GM13976 (cell line): ENCODE measurements at places on chromosomes 2 and 18.

GRCh38 chr2:121558329-121558728, 27.6 kb downstream of the RNU4ATAC start:
- DNase-seq: no peak

DNA sequence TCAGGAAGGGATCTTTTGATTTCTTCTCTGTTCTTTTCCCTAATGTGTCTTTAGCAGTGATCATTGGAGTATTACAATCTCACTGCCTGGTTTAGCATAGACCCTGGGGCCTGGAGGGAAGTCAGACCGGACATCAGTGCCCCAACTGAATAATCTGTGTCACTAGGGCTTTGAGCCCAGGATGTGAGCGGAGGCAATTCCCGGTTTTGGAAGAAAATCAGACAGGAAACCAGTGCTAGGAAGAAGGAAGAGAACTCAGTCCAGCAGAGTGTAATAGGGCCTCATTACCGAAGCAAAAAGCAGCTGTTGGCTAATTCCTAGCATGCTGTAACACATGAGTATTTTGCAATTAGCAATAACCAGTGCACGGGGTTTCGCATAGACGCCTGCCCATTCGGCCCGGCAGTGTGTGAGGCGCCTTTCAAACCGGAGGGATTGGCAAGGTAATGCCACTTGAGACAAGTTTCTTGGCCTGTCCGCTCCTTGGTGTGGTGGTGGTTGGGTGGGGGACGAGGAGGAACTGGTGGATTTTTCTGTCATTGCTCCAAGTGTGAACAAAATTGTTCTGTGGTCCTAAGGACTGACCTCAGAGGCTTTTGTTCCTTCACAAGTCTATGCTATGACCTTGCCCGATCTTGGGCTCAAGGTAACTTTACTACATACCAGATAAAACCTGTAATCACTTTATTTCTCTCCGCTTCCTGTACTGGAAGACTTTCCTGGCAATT, 2.8 kb downstream of the FOSL2 start:
- DNase-seq: no peak

GRCh38 chr2:200297989-200298388, 8.5 kb upstream of the SPATS2L start:
- no peak for DNase-seq

DNA sequence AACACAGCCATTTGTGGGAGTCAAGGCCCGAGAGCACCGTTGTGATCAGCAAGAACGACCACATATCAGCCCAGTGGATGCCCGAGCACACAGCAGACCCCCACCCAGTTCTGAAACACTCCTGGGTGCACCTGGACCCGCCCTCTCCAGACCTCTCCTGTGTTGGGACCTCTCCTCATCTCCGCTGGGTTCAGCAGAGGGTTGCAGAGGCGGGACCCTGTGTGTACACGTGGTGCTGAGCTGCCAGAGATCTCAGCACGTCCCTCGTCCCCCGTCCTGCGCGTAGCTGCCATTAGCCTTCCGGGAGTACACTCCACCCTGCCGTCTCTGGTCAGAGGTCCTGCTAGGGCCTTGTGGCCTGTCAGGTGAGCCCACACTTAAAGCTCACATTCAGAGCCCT, 51.7 kb downstream of the ADI1 start:
- DNase-seq: no peak

DNA sequence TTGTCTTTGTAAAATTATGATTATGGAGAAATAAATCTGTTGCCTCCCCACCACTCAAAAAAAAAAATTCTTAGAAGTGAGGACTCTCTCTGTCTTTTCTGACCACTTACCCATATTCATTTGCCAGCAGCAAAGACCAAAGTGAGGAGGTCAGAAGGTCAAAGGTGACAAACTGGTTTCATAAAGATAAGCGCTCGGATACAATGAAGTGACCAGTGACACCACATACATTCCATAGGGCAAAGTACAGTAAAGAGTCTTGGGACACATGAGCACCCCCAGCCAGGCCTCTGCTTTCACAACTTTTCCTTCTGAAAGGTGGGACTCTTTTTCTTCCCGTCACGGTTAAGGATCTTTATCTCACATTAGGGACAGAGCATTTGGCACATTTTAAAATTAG, 75.9 kb upstream of the TCF4 start:
- no peak for DNase-seq

DNA sequence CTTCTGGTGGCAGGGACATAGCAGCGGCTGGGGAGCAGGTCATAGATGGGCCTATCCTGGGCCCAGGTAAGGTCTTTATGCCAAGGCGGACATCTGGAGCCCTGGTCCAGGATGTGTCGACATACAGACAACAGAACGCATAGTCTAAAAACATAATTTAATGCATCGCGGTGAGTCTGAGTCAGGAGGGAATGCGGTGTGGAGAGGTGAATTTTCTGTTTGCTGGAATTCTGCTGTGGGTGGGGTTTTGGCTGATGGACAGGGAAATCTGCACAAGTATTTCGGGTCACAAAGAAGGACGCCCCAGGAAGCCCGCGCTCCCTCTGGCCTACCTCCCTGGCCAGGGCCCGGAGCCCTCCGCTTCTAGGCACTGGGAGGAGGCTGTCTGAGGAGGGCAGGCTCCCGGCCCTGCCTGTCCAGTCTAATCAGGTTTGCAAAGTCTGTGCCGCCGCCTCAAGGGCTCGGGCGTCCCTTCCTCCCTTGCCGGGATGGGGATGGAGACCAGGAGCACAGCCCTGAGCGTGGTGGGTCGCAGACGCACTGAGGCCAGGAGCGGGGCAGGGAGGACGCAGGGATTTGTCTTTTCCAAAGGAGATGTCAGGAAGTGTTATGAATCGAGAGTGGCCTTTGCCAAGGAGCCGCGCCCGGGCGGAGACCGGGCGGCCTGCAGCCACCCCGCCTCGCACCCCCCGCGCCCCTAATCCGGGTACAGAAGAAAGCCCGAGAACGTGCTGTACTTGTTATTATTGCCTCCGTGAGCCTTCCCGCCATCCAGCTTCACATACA, 2.3 kb downstream of the C1QL2 start:
- DNase-seq: no peak

DNA sequence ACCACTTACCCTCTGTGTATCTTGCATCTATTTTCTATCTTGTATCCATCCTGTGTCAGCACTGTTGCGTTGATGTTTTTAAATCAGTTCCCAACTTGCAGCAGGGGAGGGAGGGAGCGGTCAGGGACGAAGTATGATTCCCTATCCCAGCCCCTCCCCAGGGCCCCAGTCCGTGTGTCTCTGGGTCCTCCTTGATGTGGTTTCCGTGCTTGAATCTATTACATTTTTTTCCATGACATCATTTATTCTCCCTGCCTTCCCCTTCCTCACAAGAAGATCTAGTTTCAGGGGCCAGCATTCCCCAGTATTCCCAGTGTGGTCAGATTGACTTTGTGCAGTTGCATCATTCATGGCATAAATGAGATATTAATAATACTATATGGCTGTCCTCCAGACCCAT, 479.3 kb downstream of the PTPRM start:
- DNase-seq: no peak

- DNase-seq: no peak
These were observed 129.8 kb upstream of the EPAS1 start for GRCh38 chr2:46167406-46167805.

GRCh38 chr2:209946539-209946938, 55.9 kb upstream of the RPE start:
- no peak for DNase-seq

- no peak for DNase-seq
These were observed 176.4 kb downstream of the TMEM247 start for GRCh38 chr2:46655551-46656436.

DNA sequence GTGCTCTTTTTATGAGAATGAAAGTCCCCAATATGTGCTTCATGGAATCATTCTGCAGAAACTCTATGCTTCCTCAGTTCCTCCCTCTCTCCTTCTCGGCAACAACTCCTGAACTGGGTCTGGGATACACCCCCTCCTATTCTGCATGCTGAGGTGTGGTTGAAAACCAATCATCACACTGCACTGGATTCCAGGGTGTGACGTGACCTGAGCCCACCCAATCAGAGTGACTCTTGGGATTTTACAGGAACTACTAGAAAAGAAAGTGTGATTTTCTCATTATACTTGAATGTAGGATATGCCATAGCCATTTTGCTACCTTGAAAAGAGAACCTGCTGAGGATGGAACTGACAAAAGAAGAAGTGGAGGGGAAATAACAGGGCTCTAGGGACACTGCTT, 36.3 kb downstream of the ACVR1 start:
- DNase-seq: no peak

DNA sequence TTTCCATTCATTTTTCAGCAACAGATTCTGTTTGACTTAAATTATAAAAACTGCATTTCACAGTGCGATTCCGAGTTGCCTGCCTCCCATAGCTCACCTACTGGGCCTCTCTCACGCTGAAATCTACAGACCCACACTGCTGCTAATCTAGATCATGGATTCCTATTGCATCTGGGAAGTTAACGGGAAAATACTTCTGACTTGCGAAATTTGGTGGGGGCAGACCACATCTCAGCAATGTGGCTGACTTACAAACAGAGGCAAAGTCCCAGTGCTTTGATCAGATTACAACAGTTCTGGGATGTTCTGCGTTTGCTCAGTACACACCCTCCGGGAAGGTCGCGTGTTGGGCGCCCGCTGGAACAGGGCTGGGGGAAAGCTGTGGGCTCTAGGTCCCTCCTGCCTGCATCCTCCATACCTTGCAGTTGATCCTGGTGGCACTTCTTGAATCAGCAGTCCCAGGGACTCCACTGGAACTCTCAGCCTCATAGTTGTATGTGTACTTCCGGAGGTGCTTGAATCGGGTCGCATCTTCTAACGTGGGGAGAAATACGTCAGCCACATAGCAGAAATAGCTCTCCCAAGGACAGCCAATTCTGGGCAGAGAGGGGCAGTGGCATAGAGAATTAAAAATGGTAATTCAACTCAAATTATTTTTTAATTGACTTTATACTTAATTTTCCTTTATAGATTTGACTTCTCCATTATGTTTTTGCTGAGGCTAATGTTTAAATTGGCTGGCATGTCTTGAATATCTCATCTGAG, 1.7 kb downstream of the APOB start:
- no peak for DNase-seq

- peak; percentile 71 for DNase-seq
These were observed at the start of gene ITPRIPL1 for GRCh38 chr2:96325041-96325883. Gene ITPRIPL1, plus strand, starts transcription at chr2:96325317. Its CDS starts 523 bp downstream, at chr2:96325840.

- no peak for DNase-seq
These were observed 166.1 kb downstream of the MTCL1 start for GRCh38 chr18:8871489-8871888.

DNA sequence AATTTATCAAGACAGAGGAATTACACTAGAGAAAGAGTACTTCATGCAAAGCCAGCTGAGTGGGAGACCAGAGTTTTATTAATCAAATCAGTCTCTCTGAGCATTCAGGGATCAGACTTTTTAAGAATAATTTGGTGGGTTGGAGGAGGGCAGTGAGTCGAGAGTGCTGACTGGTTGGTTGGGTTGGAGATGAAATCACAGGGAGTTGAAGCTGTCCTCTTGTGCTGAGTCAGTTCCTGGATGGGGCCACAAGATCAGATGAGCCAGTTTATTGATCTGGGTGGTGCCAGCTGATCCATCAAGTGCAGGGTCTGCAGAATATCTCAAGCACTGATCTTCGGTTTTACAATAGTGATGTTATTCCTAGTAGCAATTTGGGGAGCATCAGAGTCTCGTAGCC, 21.4 kb upstream of the PDCL3 start:
- DNase-seq: no peak

GRCh38 chr2:174868878-174869277, 104.6 kb upstream of the CHRNA1 start:
- DNase-seq: no peak

DNA sequence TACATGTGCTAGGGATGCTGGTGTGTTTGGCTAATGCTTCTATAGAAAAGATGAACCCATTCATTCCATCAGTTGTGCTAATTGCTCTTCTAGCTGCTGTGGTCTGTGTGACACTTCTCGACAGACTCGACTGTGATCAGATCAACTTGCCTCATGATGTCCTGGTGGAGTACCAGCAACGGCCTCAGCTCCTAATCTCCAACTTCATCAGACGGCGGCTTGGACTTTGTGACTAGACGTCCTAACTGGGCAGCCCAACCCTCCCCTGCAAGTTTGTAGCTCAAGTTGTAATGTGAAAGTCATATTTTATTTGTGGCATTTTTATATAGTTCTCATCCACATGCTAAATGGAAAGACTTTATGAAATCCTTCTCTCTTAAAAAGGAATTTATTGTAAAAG, 33.0 kb downstream of the UPP2 start:
- DNase-seq: no peak

DNA sequence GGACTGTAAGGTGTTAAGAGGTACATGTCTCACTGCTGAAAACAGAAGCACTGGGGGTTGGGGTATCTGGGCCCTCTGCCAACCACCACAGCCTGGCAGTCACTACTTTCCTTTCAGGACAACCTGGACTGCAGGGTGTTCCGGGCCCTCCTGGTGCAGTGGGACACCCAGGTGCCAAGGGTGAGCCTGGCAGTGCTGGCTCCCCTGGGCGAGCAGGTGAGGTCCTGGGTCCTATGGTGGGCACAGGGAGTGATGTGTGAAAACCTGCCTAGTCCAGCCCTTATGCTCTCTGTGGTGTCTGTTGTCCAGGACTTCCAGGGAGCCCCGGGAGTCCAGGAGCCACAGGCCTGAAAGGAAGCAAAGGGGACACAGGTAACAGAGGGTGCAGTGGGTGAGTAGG, 40.0 kb downstream of the MARCO start:
- DNase-seq: no peak

- DNase-seq: no peak
These were observed 167.3 kb upstream of the ALKAL2 start for GRCh38 chr2:455015-455705.

DNA sequence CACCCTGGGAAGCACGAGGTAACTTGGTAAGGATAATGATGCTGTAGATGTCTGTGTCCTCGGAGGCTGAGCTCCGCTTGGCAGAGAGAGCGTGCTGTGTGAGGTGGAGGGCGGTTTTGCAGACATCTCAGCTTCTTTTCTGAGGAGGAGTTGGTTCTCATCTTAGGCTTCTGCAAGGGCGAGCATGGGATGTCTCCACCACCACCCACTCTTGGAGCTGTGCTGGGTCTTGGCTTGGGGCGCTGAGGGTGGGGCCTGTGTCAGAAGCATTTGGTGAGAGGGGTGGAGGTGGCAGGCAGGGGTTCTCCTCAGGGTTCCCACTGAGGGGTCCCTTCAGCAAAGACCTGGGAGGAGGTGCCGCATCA, 9.2 kb downstream of the OXER1 start:
- no peak for DNase-seq

- DNase-seq: no peak
These were observed 136.6 kb downstream of the MYCN start for GRCh38 chr2:16076911-16077310.

DNA sequence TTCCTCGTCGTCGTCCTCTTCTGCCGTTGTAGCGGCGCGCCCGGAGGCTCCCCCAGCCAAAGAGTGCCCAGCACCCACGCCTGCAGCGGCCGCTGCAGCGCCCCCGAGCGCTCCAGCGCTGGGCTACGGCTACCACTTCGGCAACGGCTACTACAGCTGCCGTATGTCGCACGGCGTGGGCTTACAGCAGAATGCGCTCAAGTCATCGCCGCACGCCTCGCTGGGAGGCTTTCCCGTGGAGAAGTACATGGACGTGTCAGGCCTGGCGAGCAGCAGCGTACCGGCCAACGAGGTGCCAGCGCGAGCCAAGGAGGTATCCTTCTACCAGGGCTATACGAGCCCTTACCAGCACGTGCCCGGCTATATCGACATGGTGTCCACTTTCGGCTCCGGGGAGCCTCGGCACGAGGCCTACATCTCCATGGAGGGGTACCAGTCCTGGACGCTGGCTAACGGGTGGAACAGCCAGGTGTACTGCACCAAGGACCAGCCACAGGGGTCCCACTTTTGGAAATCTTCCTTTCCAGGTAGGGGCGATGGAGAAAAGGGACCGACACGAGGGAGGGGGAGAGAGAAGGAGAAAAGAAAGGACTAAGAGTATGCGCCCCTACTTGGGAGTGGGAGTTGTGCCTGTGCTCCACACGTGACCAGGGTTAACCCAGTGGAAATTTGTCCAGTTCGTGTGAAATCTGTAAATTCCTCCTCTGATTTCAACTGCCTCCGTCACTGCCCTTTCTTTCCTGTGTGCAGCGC, 800 bp downstream of the HOXD13 start:
- DNase-seq: no peak
